ENCODE measurements at places on chromosomes 5 and 9.

- DNase-seq: no peak
Observed at GRCh38 chr5:73304381-73304780, 131.4 kb downstream of the TMEM174 start.

GRCh38 chr9:114311571-114312512 lies 11.1 kb upstream of the ORM1 start:
- DNase-seq: no peak

- no peak for DNase-seq
Observed at GRCh38 chr9:18118268-18118667, 355.7 kb upstream of the ADAMTSL1 start.

- no peak for DNase-seq
Observed at GRCh38 chr9:70012569-70012968, 31.1 kb upstream of the MAMDC2 start.

DNA sequence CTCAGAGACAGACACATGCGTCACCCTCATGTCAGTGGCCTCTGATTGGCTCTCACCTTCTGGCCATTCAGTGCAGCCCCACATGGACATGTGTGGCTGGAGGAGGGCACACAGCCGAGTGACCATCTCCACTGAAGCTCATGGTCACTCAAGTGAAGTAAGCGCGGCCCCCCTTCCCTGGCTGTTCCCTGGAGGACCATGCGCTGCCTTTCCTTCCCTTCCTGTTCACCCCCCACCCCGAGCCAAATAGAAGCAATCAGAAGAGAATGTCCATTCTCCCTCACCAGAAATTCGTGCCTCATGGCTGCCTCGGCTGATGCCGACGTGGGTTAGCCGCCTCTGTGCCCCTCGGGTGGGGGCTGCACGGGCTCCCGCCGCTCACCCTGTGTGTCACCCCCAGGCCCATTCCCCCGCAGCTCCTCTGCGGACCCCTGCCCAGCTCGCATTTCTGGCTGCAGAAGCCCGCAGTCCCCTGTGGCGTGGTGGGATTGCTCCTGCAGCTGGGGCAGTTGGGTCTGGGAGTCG lies 12.5 kb upstream of the COL5A1 start:
- no peak for DNase-seq

DNA sequence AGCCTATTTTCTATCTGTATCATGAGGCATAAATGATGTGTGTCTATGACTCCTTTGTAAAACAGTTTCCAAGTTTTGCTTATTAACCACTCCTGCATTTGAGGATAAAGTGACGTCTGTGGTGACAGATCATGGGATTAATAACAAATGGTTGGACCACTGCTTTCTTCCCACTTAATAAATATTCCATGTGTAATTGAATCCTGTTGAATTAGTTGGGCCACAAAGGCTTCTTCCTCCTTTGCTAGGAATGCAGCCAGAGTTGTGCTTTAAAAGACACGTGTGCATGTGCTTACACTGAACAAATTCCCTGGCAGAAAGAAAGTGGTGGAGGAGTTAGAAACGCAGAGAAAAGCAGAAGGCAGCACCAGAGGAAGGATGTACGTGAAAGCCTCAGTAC lies 150.2 kb downstream of the ACTBL2 start:
- no peak for DNase-seq

- no peak for DNase-seq
Observed at GRCh38 chr9:72485821-72486593, 35.4 kb upstream of the TMC1 start.

DNA sequence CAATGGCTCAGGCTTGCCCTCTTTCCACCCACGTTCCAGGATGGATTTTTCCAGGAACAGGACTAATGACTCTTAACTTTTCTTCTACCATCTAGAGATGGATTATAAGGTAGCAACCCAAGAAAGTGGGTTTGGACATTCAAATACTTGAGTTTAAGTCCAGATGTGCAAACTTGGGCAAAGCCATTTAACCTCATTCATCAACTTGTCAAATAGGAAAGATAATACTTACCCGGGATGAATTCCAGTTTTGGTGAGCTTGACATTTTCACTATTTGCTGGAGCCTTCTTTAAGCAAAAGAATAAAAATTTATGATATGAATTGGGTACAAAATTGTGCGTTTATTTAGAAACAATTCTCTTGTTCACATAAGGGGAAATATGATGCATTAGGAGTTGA lies 44.3 kb upstream of the ZBED3 start:
- DNase-seq: no peak

GRCh38 chr9:14881006-14881405 lies 29.2 kb downstream of the FREM1 start:
- DNase-seq: no peak

GRCh38 chr5:123227216-123227615 lies 138.2 kb downstream of the PRDM6 start:
- no peak for DNase-seq

- DNase-seq: no peak
Observed at GRCh38 chr9:97559111-97559514, 57.6 kb downstream of the TMOD1 start.

- DNase-seq: no peak
Observed at GRCh38 chr5:89213573-89213972, 330.6 kb upstream of the MEF2C start.

GRCh38 chr9:4079906-4080305 lies 220.0 kb downstream of the GLIS3 start:
- no peak for DNase-seq

DNA sequence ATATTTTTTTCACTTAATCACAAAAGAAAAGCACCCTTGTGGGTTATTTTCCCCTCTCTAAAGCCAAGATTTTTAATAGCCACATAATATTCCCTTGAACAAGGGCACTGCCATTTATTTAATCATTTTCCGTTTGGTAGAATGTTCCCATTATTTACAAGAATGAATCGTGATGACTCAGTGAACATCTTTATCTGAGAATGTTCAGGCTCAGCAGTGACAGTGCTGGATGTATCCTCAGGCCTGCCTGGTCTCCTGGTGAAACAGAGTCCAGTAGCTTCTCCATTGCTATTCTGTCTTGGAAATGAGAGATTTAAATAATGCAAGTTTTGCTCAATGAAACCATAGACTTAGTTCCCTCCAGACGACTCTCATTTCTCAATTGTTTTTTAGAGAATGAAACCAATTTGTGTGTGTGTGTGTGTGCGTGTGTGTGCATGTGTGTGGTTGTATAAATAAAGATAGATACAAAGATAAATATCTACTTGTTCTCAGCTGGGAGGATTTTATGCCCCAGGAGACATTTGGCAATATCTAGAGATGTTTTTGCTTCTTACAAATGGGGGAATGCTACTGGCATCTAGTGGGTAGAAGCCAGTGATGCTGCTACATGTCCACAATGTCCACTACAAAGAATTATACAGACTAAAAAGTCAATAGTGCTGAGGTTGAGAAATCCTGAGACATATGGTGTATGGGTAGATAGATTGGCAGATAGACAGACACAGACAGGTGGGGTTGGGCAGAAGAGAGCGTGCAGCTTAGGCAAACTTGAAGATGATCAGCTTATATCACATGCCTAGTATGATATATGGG lies 55.0 kb downstream of the PAPPA start:
- DNase-seq: no peak

- no peak for DNase-seq
Observed at GRCh38 chr5:136025900-136026299, 2.9 kb upstream of the TGFBI start.

DNA sequence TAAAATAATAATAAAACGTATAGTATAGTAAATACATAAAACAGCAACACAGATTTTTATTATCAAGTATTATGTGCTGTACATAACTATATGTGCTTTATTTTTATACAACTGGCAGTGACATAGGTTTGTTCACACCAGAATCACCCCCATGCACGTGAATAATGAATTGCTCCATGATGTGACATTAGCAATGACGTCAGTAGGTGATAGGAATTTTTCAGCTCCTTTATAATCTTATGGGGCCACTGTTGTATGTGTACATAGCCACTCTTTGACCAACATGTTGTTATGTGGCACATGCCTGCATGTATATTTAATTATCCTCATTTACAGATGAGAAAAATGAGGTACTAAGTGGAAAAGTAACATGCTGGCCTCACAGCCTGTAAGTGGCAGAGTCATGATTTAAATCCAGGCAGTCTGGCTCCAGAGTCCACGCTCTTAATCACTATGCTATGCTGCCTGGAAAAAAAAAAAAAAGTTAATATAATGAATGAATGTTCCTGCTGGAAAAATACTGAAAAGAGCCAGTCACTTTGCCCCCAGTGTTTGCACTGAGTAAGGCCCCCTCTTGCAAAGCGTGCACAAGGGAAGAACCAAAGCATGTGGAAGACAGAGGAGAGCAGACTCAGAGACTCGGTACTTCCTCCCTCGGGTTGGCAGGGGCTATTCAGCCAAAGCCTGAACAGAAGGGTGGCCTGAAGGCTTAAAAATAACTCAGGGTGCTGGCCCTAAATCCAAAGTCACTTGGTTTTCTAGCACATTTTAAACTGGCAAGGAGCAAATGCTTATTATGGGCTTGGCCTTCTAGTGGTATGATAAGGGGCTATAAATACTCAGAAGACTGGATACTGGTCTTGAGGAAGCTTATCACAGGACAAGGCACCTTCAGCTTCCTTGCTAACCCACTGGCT lies 206.8 kb downstream of the GLIS3 start:
- DNase-seq: no peak

- no peak for DNase-seq
Observed at GRCh38 chr5:8730194-8730593, 815.7 kb downstream of the SEMA5A start.

- no peak for DNase-seq
Observed at GRCh38 chr5:125140855-125141254, 394.4 kb upstream of the ZNF608 start.

DNA sequence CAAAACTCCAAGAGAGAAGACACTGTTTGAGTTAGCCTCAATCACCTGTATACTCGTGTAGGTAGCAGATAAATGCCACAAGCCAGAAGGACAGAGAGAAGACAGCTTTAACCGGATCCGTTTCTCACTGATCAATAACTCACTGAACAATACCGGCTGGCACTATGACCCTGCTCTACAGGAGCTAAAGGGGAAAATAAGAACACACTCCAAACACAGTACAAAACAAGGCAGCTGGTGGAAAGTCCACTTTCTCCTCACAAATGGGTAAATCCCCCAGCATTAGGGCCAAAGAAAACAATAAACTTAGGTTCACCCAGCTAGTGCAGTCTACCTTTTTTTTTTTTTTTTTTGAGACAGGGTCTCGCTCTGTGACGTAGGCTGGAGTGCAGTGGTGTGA lies 169.4 kb downstream of the CRB2 start:
- DNase-seq: no peak

- DNase-seq: no peak
Observed at GRCh38 chr5:10712574-10713366, 48.3 kb downstream of the DAP start.
